ENCODE measurements at places on chromosomes 2 and 18.

DNA sequence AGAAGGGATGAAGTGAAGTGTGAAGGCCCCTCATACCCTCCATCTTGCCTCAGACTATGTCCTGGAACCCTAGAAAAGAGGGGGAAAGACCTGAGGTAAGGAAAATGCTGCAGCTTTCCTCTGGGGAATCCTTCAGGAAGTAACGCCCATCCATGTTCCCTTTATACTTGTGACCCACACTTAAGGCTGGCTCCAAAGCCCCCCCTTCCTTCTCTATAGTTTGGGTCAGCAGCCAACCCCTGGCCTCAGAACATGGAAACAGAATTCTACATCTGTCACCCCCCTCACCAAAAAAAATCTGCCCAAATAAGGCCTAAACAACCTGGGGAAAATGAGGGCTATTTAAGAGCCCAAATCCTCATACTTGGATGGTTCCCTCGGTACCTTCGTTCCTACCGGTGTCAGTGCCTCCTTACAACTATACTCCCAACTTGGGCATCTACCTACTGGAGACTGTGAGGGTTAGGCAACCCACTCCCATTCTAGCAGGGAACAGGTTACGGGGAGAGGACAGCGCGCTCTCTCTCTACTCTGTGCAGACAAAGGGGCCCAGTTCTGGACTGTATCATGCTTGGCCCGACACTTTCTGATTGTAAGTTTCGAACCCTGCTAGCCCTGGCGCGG is 689 bp downstream of the OST4 start:
- no peak for DNase-seq

- DNase-seq: peak; percentile 54
Measured at GRCh38 chr2:35410431-35411061, 945.0 kb upstream of the CRIM1 start.

GRCh38 chr18:68417166-68417799 is 297.6 kb downstream of the TMX3 start:
- no peak for DNase-seq

GRCh38 chr2:70069049-70069448 is 18.2 kb upstream of the PCBP1 start:
- DNase-seq: no peak

- no peak for DNase-seq
Measured at GRCh38 chr2:78839259-78839658, 186.2 kb upstream of the REG3G start.

- DNase-seq: peak; percentile 80
Measured at GRCh38 chr18:32093102-32093511, 1.4 kb downstream of the RNF138 start.

- DNase-seq: no peak
Measured at GRCh38 chr2:240311821-240312220, 123.6 kb upstream of the GPC1 start.

DNA sequence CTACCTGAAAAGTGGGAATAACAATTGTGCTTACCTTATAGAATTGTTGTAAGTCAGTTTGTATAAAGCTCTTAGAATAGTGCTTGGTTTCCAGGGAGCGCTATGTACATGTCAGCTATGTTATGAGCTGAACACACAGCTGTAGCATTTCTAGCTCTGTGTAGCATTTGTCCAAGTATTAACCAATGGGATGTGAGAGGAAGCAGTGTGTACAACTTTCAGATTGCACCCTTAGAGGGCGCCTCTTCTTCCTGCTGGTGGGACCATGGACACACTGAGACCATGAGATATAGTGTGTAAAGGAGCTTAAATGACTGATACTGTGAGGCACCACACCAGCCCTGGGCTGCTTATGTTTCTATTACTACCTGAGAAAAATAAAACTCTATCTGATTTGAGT is 380.2 kb downstream of the LNPK start:
- DNase-seq: no peak

GRCh38 chr2:96773922-96774321 is 13.2 kb downstream of the CNNM4 start:
- no peak for DNase-seq

DNA sequence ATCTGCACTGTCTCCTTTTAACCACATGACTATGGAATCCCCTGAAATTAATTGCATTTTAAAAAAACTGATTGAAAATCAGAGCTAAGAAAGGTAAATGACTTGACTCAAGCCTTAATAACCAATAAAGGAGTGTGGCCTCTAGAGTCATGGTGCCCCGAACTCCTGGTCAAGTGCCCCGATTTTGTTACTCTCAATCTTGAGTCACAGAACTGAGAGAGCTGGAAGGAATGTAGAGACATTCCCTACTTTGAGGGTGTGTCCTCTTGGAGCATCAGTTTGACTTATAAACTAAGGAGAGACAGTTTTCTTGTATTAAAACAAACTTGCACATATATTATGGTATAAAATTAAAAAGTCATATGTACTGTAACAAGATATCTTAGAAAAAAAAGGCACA is 2.4 kb downstream of the WDR43 start:
- peak; percentile 63 for DNase-seq

GRCh38 chr2:204538182-204539018 is 6.9 kb upstream of the PARD3B start:
- peak; percentile 43 for DNase-seq

DNA sequence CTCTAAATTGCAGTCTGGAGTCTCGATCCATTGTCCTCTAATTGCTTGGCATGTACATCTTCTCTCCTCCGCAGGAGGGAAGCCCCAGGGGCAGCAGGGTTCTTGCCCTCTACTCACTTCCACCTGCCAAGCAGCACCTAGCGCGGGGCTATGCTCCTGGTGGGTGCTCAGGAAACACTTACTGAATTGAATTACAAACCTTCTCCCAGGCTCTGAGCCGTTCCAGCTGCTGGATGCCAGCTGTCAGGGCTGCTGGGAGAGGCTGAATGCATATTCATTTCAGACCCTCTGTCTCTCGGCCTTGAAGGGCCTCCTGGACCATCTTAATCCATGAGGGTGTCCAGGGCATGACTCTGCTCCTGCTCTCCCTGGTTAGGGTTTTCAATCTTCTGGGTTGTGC is 94.0 kb downstream of the CELF4 start:
- DNase-seq: no peak

- no peak for DNase-seq
Measured at GRCh38 chr2:70461414-70461813, 92.2 kb downstream of the TGFA start.

DNA sequence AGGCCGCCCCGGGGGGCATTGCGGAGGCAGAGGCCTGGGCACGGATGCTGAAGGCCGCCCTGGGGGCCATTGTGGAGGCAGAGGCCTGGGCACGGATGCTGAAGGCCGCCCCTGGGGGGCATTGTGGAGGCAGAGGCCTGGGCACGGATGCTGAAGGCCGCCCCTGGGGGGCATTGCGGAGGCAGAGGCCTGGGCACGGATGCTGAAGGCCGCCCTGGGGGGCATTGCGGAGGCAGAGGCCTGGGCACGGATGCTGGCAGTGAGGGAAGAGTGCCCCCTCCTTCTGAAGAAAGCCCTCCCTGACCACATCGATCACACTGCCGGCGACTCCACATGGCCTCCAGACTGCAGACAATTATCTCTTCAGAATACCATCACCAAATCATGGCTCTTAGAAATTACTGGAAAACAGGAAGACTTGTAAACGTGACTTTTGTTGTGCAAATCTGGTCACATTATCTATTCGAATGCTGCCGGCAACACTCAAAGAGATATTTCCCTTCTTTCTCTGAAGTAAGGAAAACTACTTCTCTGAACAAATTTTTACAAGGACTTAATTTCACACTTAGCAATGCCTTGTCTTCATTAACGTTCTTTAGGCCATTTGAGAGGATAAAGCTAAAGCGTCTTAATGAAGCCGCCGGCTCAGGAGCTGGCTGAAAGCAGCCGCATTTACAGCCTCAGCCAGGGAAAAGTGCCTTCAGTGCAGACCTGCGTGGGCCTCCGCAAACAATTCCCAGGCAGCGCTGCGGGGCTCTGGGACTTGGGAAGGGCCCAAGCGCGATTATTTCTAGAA is 18.1 kb upstream of the SNTG2 start:
- DNase-seq: no peak

- DNase-seq: no peak
Measured at GRCh38 chr2:8962890-8963289, 40.6 kb downstream of the MBOAT2 start.

DNA sequence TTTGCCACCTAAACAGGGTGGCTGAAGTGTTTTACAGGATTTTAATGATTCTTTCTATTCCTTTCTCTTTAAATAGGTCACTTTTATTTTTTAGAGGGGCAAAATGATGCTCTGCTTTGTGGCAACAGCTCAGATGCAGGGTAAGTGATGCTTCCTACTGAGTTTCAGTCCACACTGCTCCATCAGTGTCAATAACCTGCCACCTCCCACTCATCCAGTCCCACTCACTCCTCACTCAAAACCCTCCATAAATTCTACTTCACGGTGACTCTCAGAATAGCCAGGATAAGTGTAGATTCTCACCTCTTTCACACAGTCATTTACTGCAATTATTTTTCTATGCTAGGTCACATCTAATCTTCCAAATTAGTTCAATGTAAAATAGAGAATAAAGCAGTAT is 72.7 kb downstream of the SCN2A start:
- DNase-seq: no peak

DNA sequence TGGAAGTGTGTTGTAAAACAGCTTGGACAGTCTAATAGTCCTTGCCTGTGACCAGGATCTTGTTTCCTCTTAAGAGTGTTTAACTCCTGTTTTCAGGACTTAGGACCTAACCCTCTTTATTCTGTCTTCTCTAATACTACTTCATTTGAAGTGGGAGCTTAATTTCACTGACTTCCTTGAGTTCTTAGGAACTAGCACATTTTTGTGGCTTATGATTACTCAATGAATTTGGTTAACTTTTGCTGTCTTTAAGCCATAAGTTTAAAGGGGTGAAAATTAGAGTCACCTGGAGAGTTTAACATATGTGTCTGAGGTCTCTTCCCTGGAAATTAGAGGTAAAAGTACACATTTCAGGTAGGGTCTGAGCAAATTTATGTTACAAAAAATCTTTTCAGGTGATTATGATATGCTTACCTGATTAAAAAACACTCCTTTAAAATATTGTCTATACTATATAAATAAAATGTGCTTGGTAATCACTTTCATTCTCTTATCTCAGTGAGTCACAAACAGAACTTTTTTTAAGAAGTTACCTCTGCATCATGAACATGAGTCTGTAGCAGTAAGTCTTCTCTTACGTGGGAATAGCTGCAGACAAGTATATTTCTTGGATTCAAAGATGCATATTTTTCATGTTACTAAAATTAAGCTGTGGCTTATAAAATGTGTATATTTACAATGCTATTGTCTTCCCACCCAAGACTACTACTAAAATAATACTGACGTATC is 52.7 kb downstream of the ATP9B start:
- no peak for DNase-seq

GRCh38 chr2:234752966-234753365 is 198.9 kb upstream of the SH3BP4 start:
- no peak for DNase-seq

GRCh38 chr2:215441560-215442400 is 5.9 kb upstream of the FN1 start:
- peak; percentile 45 for DNase-seq

DNA sequence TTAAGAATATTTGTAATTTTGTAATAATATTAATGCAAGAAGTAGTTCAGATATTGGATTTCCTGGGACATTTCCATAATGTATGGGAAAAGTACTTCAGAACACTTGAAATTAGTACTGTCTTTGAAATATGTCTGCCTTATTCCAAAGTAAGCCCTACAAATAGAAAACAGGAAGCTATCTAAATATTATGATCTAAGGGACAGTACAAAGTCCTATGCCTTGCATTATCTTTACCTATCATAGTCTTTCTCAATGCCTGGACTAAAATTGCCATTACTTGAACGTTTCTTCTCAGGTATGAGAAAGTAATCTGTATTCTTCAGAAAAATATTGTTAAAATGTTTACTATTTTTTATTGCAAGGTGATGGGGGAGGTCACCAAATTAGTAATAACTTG is 113.0 kb downstream of the PPP1R1C start:
- DNase-seq: no peak

GRCh38 chr18:5061785-5062184 is 135.3 kb downstream of the AKAIN1 start:
- no peak for DNase-seq

DNA sequence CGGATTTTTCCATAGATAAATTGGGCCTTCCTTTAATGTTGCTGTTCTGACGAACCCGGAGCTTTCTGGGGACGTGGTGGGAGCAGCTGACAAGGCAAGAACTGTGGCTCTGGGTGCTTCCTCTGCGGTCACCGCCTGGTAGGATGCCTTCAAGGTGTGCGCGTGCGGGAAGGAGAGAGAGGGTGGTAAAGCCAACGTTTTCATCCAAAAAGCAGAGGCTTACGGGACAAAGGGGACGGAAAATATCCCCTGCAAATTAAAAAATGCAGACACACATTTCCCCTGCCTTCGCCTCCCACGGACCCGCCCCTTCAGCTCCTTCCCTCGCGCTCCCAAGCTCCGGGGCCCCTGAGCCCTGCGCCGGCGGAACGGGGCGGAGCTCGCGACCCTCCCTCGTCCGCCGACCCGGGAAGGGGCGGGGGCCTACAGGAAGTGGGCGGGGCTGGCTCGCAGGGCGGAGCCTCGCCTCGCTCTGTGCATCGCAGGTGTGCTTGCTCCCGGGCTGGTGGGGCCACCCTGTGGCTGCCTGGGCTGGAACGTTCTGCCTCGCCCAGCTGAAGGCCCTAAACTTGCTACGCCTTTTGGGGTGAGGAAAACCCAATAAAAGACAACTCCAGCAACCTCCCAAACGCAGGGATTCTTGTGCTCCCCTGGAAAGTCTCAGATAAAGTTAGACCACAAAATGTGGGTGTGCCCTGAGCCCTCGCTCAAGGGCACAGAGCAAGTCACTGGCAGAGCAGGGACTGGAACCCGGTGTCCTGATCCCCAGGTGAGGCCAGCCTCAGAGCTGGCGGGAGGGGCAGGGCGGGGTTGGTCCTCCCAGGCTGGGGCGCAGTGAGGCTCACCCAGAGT is 25.4 kb upstream of the SLC66A3 start:
- peak; percentile 29 for DNase-seq

GRCh38 chr2:115161771-115162493 is 719.5 kb downstream of the DPP10 start:
- no peak for DNase-seq

- no peak for DNase-seq
Measured at GRCh38 chr18:73696698-73697097, 450.9 kb downstream of the FBXO15 start.

- no peak for DNase-seq
Measured at GRCh38 chr2:128986867-128987268, 668.2 kb upstream of the HS6ST1 start.

GRCh38 chr2:48841126-48841525 is 85.6 kb upstream of the LHCGR start:
- DNase-seq: no peak

Measured in AG20443 (cell line).